ENCODE measurements at places on chromosomes 5 and 9. TPM values are rescaled to one million over a fixed set of nuclear protein-coding genes. Genes with fewer than 3 reads are reported as not detected.

DNA sequence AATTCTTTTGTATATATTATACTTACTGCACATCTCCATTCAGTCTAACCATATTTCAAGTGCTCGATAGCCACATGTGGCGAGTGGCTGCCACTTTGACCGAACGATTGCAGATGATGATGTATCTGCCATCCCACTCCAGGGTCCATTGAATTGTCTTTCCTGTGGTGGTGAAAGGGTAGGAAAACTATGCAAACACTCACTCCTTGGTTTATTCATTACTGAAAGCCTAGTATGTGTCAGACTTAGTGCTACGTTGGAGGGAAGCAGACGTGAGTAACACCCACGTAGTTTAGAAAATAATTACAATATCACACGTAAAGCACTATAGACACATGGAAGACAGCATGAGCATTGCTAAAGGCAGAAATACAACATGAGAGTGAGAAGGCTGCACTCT is 353.7 kb downstream of the CSNK1G3 start:
- DNase-seq, result no peak

DNA sequence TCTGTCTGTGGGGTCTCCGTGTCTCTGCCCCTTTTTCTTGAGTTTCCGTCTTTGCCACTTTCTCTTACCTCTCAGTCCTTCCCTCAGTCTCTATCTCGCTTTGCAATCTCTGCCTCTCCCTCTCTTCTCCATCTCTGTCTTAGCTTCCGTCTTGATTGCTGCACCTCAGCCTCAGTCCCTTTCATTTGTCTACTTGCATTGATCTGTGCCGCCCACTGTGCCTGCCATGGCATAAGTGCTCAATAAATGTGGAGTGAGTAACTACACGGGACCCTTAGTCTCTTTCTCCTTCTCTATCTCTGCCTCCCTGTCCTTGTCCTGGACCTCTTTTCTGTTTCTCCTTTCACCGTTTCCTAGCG is 6.6 kb downstream of the PCDHGC5 start:
- no peak for DNase-seq

DNA sequence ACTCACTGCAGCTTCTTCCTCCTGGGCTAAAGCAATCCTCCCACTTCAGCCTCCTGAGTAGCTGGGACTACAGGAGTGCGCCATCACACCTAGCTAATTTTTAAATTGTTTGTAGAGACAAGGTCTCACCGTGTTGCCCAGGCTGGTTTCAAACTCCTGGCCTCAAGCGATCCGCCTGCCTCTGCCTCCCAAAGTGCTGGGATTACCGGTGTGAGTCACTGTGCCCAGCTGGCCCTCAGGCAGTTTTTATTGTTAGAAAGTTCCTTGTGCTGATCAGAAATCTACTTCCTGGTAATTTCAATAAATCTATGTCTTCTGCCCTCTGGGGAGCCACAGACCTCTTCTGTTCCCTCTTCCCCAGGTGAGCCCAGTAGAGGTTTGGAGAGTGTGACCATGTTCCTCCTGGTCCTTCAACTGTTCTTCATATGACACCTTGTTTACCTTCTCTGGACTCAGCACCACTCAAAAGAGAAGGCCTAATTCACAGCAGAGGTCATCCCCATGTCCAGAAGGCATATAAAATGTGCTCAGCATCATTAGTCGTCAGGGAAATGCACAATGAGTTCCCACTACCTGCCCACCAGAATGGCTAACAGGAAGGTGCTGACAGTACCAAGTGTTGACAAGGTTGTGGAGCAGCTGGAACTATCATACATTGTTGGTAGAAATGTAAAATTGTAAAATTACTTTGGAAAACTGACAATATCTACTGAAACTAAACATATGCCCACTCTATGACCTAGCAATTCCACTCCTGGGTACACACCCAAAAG is 10.4 kb downstream of the TMOD1 start:
- no peak for DNase-seq

DNA sequence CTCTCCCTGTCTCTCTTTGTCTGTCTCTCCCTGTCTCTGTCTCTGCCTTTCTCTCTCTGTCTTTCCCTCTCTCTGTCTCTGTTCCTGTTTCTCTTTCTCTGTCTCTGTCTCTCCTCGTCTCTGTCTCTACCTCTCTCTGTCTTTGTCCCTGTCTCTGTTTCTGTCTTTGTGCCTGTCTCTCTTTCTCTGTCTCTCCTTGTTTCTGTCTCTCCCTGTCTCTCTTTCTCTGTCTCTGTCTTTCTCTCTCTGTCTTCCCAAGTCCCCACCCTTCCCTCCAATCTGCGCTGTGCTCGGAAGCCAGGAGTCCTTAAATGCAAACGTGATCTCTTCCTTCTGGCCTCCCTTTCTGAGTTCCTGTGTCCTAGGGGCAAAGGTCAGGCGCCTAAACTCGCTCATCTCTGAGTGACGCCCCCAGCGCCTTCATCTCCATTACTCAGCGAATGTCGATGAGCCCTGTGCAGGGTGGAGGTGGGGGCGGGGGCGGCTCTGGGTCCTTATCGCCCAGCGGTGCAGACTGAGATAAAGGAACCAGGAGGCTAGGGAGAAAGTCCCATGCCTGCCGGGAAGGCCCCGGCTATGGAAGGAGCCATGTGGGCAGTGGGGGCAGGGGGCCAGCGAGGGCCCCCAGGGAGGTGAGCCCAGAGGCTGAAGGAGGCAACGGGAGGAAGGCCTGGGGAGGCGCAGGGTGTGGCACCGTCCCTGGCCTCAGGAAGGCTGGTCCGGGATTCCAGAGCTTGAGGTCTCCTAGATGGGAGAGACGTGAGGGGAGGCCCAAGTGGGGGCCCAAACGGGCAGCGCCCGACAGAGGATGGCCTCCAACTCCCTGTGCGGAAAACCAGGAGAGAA is 1.5 kb upstream of the SLC6A19 start:
- DNase-seq, result no peak

- no peak for DNase-seq
Observed at GRCh38 chr5:94674490-94675382, 56.3 kb downstream of the SLF1 start.

DNA sequence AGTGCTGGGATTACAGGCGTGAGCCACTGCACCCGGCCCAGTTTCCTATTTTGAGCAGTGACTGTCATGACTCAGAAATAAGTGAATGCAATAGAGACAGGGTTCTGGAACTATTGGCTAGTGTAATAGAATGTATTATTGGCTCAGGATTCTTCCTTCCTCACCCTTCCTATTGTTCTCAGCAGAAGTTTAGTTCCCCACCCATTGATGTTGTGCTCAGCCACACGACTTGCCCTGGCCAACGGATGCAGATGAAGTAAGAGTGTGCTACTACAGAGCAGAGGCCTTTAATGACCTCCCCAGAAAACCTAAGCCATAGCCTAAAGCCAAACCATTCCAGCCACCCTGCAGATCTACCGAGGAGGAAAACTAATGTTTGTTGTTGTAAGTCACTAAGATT is 287.9 kb downstream of the AGTPBP1 start:
- DNase-seq, result no peak

GRCh38 chr5:111999286-111999685 is 242.3 kb upstream of the NREP start:
- DNase-seq, result no peak

NR6A1 gene
- 0.58 TPM for total RNA-seq

OTULINL gene
- 10.3 TPM for total RNA-seq

PLPPR1 gene
- total RNA-seq, result not detected

FOXD1 gene
- 0.78 TPM for total RNA-seq

Data from activated naive CD4-positive, alpha-beta T cell treated with anti-CD3 and anti-CD28 coated beads, Interleukin-2, amount 50 U/mL, for 72 hours (primary cell).